ENCODE measurements at places on chromosomes 5 and 9.

DNA sequence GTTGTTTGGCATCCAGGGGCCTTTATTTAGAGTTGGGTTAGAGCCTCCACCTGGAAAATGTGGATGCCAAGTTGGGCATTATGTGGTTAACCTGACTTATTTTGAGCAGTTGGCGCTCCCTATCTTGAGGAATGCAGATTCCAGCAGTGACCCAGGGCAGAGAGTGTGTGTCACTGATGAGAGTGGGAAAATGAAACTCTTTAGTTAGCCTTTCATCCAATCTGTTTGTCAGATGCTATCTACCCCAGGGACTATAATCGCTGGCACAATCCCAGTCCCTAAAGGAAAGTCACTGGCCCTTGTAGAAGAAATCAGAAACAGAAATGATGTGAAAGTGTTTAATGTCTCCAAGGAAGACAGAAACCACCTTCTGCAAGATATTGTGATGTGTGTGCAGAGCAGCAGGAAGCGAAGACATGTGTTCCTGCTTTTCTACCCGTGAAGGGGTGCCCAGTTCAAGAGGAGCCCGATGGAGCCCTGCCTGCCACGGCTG lies 10.2 kb upstream of the STING1 start:
- no peak for DNase-seq

DNA sequence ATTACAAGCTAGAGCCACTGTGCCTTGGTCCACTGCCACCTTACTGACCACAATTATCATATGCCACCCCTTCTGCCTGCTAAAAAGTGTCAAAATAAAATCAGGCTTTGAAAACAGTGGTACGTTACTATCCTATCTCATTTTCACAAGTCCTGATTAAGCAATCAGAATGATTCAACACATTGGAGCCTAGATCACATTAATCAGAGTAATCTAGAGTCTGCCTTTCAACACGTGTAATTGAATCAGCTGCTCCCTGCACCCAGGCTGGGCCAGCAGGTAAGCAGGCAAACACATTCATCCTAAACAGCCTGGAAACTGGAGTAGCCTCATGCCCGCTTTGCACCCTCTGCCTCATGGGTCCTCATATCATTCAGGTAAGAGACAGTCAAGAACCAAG lies 186.2 kb downstream of the DCP2 start:
- no peak for DNase-seq

DNA sequence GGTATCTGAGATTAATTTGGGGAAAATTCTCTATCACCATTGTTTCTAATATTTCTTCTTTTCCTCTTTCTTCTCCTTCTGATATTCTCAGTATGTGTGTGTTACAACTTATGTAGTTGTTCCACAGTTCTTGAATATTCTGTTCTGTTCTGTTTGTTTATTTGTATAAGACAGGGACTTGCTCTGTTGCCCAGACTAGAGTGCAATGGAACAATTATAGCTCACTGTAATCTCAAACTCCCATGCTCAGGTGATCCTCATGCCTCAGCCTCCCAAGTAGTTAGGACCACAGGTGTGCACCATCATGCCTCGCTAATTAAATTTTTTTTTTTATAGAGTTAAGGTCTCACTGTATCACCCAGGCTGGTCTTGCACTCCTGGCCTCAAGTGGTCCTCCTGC lies 145.8 kb upstream of the TUT7 start:
- DNase-seq: no peak

GRCh38 chr5:154576429-154576806 lies 98.4 kb upstream of the HAND1 start:
- DNase-seq: no peak

DNA sequence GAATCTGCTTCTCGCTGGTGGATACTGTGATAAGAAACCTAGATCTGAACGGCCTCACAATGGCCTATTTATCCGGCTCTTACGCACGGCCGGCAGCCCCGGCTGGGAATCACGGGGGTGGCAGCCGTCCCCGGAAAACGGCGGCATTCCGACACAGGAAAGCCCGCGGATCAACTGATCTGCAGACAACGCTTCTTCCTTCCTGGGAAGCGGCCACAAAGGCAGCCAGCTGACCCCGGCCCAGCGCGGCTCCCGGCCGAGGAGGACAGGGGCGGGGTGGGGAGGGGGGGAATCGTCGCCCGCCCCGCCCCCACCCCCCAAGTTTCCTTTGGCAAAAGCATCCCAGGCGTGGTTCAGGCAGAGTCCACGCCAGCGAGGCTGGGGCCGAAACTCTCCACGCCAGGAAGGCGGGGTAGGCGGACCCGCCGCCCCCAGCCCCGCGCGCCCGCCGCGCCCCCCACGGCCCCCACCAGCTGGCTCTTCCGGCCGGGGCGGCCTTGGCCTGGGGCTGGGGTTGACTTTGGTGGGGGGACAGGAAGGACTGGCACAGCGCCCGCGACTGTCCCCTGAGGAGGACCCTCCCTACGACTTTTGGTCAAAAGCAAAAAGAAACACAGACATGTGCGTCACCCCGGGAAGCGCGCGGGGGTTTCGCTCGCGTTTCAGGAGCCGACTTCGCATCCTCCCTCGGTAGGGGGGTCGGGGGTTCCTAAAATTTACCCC lies 247.7 kb upstream of the ANKRD55 start:
- DNase-seq: no peak

DNA sequence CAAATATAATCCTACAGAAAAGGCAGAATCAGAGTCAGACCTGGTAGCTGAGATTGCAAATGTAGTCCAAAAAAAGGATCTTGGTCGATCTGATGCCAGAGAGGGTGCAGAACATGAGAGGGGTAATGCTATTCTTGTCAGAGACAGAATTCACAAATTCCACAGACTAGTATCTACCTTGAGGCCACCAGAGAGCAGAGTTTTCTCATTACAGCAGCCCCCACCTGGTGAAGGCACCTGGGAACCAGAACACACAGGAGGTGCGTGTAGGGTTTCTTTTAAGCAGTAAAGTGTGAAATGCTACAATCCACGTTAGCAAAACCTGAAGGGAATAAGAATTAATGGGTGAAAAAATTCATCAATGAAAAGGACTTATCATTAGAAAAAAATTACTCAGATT lies 145.8 kb downstream of the GIN1 start:
- no peak for DNase-seq

GRCh38 chr9:125549039-125549438 lies 158.0 kb downstream of the MAPKAP1 start:
- no peak for DNase-seq

GRCh38 chr5:65127161-65127901 lies 354.4 kb downstream of the ADAMTS6 start:
- DNase-seq: no peak

- DNase-seq: no peak
Measured at GRCh38 chr5:37208883-37209797, 40.0 kb downstream of the CPLANE1 start.

DNA sequence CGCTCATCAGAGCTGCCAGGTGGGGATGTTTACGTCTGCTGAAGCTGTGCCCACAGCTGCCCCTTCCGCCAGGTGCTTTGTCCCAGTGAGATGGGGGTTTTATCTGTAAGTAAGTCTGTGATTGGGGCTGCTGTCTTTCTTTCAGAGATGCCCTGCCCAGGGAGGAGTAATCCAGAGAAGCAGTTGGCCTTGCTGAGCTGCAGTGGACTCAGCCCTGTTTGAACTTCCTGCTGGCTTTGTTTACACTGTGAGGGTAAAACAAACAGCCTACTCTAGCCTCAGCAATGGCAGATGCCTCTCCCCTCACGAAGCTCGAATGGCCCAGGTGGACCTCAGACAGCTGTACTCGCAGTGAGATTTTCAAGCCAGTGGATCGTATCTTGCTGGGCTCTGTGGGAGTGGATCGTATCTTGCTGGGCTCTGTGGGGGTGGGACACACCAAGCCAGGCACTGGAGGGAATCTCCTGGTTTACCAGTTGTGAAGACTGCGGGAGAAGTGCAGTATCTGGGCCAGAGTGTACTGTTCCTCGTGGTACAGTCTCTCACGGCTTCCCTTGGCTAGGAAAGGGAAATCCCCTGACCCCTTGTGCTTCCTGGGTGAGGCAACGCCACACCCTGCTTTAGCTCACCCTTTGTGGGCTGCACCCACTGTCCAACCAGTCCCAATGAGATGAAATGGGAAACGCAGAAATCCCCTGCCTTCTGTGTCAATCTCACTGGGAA lies 530.1 kb upstream of the DMAC1 start:
- no peak for DNase-seq

DNA sequence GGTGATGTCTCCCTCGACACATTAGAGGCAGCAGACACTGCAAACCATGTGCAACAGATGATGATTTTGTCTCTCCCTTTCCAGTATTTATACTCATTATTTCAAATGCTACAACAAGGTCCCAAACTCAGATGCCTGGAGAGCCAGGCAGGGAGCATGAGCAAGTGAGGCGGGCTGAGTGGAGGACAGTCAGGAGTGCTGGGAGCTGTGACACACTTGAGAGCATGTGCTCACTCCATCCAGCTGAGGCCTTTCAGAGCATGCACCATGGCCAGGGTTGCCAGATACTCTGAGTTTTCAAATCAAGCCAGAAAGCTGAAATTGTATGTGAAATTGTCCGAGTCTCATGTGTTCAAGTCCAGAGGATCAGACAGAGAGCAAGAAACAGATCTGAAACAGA lies 55.8 kb upstream of the SLC2A8 start:
- DNase-seq: no peak

DNA sequence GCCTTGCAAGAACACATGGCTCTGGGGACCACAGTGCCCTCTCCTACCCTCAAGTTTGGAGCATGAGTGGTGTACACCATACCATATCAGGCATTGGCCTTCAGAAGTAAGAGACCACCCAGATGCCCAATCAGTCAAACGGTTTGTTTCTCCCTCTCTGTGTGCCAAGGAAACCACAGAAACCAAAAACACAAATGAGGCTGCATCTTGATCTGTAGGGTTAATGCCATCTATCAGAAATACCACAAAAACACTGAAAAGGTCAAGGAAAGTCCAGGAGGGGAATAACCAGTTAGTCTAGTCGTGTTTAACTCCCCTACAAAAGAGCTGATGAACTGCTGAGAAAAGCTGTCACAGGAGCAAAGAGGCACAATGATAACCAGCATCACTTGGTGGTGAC lies 78.4 kb downstream of the INSYN2B start:
- no peak for DNase-seq

All from bone marrow (tissue), 2 donors.